Calu3 (cell line): ENCODE measurements at places on chromosomes 5 and 9.

DNA sequence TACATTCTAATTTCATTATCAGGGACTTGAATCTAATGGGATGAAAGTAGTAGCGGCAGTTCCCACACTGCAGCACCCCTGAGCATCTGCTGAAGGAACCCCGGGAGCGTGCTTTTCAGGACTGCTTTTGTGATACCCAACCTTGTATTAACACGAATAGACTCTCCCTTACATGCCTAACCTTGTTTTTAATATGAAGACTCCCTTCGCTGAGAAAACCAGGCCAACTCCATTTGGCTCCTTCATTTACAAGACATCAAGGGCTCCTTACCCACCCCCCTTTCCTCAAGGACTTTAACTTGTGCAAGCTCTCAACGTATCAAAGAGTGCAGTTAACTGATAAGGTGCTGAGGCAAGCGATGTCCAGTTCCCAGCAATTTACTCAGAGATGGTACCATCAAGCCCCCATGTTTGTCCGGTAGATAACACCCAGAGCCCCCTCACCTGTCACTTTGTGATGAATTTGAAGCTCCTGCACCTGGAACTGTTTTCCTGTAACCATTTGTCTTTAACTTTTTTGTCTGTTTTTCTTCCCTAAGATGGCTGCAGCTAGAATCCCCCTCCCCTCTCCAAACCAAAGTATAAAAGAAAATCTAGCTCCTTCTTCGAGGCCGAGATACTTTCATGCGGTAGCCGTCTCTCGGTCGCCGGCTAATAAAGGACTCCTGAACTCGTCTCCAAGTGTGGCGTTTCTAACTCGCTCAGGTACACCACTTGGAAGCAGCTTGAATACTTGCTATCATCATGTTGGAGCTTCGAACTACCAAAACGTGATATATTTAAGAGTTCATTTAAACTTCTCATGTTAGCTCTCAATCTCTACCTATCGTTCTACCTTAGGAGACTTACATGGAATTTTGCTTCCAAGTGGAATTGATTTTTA is 10.7 kb downstream of the HNRNPH1 start:
- no peak for DNase-seq

DNA sequence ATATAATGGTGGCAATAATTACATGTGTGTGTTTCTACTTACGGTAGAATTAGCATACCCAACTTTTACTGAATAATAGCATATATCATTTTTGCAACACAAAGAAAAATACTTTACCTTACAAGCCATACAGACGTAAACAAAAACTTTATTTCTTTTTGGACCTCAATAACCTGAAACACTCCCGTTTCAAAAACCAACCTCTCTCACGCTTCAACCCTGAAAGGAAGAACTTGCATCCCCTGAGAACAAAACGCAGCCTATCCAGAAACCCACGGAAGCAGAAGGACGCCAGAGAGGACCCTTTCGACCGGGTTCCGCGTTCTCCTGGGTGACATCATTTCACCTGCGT is at the start of gene RNF38:
Gene RNF38 (minus strand): TSS at position 290 of the 352 bp plus-strand sequence. CDS start 161 bp downstream, at position 129.
- no peak for DNase-seq

- no peak for DNase-seq
Measured at GRCh38 chr5:155052532-155052931, 39.0 kb downstream of the KIF4B start.

DNA sequence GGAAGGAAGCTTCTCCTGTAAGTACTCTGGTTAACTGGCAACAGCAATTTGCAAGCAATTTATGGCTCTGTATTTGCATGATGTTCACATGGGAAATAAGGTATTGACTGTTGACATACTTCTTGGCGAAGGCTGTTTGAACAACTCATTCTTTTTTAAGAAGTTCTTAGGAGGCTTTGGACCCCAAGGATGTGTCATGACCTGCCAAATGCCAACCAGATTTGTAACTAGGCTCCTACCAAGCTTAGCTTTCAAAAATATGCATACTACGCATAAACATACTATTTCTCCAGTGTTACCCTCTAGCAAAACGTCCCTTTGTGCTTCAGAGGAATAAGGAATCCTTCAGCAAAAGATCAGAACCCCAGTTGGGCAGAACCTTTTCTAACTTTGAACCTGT is 165.2 kb upstream of the MSX2 start:
- DNase-seq, result no peak

DNA sequence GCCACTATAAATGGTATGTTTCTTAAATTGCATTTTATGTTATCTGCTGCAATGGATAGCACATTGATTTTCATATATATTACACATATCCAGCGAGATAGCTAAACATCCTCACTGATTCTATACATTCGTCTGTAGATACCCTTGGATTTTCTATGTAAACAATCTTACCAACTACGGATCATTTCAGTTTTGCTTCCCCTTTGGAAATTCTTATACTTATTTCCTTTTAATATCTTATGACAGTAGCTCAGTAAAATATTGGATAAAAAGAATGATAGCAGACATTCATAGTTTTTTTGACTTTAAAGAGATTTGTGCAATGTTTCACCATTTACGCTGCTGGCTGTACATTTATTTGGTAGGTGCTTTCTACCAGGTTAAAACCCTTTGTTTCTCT is 254.9 kb downstream of the SYK start:
- DNase-seq, result no peak

GRCh38 chr9:36793277-36793676 is 220.6 kb downstream of the MELK start:
- DNase-seq, result no peak

DNA sequence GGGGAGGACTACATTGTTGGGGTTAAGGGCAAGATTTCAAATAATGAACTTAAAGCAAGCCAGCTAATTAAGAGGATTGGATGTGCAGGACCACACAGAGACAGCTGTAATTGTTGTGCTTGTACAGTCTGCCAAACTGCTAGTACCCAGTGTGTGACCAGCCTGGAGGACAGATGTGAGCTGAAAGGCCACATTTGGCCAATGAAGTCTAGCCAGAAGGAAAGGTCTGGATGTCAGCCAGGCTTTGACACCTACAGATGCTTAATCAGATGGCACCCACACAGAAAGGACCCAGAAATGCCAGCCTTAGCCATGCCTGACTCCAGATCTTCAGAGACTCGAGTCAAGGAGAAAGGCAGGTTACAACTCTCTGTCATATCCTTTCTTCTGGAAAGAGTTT is 491.1 kb downstream of the KIF4B start:
- no peak for DNase-seq

- no peak for DNase-seq
Measured at GRCh38 chr9:93677048-93677571, 100.7 kb downstream of the PHF2 start.

- DNase-seq, result no peak
Measured at GRCh38 chr9:98135938-98136337, 16.9 kb upstream of the TRIM14 start.

DNA sequence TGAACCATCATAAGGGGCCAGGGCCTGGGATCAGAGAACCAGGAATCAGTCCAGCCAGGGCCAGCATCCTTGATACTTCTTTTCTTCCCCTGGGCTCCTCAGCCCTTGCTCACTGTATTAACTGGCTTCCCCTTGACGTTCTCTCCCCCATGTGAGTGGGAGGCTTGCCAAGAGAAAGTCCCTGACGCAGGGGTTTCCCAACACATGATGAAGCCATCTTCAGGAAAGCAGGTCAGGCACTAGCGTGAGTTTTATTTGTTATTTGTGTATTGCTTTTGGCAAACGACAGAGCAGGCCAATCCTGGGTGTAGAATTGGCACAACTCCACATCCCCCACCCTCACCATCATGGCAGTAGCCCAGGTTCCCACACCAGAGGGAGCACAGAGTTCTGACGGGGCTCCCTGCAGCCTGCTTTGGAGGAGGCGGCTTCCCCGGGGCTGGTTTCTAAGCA is 165.5 kb upstream of the NFIL3 start:
- no peak for DNase-seq

- DNase-seq, result no peak
Measured at GRCh38 chr5:96288166-96288844, 144.7 kb downstream of the PCSK1 start.

- no peak for DNase-seq
Measured at GRCh38 chr9:21070906-21071305, 6.8 kb downstream of the IFNB1 start.

DNA sequence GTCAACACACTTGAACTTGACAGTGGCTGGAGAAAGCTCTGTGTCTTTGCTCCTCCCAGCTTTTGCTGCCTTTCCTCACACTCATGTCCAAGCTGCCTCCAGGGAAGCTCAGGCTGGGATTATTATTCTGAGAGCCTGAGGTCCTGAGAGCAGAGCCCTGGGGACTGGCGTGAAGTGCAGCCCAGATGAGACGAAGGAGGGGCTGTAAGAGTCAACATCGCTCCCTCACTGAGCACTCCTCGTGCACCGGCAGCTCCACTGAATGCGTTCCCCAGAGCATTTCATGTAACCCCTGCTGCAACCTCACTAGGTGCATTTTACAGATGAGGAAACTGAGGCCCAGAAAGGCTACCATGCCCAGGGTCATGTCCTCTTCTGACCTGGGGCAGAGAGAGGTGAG is 63.5 kb upstream of the PHYKPL start:
- no peak for DNase-seq

- no peak for DNase-seq
Measured at GRCh38 chr5:103993031-103993430, 430.4 kb upstream of the NUDT12 start.

DNA sequence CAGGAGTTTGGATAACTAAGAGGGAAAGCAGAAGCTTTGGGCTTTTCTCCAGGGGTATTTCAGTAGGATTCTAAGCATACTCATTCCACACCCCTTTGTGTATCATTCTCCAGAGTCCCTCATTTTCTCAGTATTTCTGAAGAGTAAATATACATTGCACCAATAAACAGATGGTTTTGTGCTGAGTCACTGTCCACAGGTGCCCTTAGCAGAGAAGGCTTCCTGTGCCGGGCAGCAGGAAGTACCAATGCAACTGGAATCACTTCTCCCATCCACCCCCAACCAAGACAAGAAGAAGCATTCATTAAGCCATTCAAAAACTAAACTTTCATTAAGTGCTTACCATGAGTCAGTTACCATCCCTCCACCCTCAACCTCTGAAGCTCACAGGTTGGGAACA is 3.6 kb upstream of the CCNJL start:
- peak; percentile 82 for DNase-seq

DNA sequence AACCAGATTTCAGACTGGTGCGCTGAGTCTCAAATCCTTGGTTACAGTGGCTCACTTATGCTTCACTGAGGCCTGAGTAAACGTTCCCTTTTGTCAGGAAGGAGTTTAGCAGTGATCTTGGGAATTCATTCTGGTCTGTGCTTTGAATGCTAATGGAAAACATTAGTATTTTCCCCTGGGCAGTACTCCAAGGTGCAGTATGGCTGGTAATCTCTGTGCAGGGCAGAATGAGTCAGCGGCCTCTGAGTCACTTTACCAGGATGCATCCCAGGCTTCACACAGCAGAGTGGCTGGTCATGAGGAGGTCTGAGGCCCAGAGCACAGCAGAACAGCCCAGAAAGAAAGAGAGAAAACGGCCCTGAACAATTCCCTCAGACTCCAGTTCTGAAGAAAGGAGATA is 54.0 kb downstream of the PCA3 start:
- peak; percentile 61 for DNase-seq
